ENCODE measurements at places on chromosomes 16 and 17.

DNA sequence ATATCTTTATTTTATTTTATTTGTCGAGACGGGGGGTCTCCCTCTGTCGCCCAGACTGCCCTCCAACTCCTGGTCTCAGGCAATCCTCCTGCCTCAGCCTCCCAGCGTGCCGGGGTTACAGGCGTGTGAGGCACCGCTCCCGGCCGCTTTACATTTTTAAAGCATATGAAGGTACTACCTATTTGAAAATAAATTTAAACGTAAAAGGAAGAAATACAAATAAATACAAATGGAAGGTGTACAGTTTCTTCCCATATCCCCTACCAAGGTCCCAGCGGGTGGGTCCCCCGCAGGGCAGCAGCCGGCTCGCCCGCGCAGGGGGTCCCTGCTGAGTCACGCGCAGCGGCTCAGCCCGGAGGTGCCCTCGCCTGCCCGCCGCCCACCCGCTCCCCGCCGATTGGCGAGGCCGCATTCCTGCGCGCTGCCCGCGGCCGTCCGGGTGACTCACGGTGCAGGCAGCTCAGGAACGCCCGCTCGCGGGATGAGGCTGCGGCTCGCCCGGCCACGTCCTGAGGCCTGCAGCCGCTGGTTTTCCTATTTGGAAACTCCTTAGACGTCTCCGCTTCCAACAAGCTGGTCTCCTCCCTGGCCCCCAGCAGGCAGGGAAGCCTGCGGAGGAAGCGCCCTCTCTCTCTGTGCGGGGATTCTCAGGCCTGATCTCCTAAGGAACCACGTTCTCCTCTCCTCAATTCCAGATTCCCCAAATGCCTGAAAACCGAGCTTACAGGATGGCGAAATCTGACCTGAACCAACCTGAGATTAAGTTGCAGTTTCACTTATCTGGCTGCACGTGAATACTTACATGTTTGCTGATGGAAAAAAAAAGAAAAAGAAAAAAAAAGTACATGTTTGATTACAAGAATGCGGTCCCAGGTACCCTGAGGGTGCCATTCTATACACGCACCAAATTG lies 54.8 kb upstream of the MAP3K14 start:
- peak; percentile 91 for DNase-seq

DNA sequence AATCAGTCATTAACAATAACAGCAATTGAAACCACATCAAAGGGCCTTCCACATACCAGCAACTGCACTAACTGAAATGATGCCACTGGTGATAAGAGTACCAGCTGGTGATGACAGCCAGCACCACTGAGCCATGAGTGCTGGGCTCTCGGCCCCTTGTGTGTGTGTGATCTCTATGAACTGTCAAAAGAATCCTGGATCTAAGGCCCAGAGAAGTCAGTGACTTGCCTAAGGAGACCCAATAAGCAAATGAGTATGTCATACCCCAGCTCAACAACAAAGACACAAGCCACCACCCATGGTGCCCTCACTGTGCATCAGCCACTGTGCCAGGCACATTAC lies 220.9 kb downstream of the ZNF423 start:
- no peak for DNase-seq

DNA sequence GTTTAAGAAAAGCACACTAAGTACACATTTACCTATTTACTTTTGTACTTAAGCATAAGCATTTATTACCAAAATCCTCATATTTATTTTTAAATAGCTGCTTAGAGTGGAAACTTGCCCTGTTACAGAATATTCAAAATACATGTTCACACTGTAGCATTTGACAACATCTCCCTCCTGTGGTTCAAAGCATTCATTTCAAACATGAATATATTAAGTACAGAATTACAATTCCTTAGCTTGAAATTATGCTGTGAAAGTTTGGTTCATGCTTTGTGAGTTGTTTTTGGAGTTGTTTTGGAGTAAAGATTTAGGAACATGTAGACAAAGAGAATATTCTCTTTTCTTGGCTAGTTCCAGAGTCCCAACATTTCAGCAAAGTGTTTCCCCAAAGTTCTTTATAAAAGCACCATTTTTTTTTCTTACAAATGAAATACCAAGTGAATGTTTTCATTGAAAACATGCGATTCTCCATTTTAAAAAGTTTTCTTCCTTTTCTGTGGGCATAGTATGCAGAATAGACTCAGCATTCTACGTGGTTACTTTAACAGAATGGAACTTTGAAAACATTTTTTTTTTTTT lies 33.2 kb downstream of the TUBD1 start:
- no peak for DNase-seq

DNA sequence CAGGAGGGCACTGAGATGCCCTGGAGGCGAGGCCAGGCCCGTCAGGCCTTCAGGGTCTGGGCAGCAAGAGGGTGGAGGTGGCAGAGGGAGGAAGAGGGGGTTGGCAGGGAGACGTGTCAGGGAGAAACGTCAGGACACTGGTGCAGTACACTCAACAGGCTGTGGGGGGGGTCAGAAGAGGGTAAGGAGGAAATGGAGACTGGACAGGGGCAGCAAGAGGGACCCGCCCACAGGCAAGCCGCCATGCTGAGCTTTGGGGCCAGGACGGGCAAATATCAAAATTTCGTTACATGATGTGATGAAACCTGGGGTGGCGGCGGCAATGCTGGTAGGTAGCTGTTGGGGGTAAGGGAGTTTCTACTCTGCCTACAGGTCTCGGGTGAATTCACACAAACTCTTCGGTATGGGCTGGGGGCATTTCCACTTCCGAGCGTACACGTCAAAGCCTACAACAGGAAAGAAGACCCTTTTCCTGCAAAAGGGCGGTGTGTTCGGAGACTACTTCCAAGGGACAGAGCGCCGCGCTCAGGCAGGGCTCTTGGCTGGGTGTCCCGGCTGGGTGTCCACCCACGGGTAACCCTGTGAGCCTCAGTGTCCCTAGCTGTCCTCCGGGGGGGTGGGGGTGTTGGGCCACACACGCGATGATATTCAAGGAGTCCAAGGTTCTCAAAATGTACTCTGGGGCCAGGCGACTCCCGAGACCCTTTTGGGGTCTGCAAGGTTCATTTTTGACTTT lies 43.3 kb upstream of the ATP2A3 start:
- no peak for DNase-seq

GRCh38 chr16:56744996-56745640 lies 15.2 kb downstream of the NUP93 start:
- no peak for DNase-seq

DNA sequence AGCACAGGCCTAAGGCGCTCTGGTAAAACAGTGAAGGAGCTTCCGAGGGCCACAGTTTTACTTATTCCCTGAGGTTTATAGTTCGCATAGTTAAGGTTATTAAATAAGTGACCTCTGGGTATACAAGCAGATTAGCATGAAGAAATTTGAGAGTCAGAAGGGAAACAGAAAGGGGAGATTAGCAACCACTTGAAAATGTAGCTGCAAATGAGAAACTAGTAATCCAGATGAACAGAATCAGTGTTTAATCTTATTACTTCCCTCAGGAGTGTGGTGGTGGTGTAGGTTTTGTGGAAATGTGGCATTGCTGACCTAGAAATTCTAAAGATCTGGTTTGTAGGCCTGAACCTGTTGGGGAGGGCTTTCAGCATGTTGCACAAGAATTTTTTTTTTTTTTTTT lies 130.4 kb downstream of the CCDC182 start:
- no peak for DNase-seq

DNA sequence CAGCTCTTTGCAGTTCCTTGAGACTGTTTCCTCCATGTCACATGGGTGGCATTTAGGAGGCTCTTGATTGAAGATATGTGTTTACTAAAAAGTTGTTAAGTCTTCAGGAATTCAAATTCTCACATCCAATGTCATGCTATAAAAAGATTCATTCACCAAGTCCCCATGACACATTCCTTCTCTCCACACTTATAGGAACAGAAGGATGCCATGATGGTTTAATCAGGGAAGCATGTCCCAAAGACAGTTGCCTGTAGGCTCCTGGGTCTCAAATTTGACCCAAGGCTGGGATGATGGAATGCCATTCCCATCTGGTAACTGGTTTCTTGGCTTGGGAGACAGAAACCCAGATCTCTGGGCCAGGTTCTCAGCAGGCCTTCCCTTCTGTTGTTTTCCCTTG lies 140.6 kb upstream of the SOX9 start:
- DNase-seq: no peak

DNA sequence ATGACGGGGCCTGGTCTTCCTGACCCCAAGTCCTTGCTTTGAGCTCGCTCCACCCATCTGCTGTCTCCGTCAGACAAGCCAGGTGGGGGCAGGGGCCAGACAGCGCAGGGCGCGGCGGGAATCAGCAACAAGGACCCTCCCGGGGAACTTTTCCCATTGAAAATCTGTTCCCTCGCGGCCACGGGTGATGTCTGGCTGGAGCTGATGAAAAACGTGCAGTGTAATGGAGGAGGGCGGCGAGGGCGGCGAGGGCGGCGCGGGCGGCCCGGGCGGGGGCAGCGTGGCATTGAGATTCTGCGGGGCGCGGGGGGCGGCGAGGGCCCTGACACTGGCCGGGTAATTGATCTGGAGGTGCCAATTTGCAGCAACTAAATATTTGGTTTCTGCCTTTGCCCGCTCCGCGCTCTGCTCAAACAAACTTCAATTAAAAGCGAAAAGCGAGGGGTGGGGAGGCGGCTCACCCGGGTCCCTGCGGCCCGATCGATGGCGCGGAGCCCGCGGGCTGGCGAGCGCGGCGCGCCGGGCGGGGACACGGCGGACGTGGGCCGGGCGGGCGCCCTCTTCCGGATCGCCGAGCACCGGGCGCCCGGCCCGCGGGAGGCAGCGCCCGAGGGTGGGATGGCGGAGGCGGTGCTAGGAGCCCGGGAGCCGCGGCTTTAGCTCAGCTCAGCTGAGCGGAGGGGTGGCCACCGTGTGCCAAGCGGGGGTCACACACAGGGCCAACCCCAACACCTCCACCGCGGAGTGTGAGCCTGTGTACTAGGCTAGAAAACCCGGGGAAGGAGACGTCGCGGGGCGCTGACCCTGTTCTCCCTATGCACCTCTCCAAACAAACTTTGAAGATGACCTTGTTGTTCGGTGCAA lies 32.4 kb downstream of the DCAKD start:
- DNase-seq: no peak

DNA sequence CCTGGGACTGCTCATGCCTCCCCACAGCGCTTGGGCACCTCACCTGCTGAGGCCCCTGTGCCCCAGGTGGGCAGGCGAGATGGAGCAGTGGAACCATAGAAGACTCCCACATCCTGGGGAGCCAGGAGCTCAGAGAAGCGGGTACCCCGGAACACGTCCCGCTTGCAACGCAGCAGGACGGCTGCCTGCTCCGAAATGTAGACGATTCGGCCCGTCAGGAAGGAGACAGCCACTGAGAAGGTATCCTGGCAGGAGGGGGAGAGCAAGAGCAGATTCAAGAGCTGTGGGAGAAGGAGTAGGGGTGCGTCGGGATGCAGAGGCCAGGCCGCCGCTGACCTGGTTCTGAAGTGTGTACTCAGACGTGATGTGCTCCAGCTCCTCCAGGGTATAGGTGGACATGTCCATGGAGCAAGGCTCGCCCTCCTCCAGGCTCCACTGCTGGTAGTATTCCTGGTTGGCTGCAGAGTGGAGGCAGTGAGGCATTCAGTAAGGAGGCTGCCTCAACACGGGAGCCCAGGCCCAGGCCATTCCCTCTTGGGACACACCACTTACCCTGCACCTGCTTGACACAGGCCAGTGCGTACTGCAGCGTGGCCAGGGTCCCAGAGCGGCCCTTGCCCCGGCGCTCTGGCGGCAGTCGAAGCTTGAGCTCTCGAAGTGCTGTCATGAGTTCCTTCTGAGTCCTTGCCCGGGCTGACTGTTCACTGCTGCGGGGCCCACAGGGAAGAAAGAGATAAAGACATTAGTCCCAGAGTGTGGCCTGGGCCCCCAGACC lies 2.6 kb downstream of the PER1 start:
- no peak for DNase-seq

DNA sequence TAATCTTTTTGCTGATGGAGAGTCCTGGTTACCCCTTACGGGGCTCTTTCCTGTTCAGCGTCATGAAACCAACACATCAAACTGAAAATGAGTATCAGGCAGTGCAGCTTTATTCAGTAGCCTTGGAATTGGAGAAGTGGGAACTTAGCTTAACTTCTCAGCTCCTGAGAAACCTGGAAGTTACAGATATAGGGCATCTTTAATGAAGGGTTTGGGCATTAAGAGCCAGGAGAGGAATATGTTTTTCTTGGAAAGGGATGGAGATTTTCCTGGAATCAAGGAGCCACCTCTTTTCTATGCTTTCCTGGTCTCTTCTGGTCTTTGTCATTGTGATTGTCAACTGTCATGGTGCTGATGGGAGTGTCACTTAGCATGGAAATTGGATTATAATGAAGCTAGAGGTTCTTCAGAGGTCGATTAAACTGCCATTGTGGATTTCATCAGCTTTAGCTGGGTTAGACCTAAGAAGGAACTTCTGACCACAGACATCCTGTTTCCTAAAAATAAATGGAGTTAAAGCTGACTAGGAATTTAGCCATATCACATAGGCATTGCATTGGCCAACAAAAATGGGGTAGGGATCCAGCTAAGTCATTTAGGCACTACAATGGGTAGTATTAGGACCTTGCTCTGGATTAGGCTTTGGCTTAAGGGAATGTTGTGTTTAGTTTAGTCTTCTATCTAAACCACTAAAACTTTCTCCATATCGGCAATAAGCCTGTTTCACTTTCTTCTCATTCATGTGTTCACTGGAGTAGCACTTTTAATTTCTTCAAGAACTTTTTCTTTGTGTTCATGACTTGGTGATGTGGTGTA lies 186.4 kb downstream of the BCAS3 start:
- peak; percentile 3 for DNase-seq

GRCh38 chr16:70804153-70804733 lies 3.3 kb upstream of the VAC14 start:
- peak; percentile 26 for DNase-seq

- no peak for DNase-seq
These were observed 134.7 kb upstream of the MAF start for GRCh38 chr16:79735271-79735670.

GRCh38 chr17:17096438-17097178 lies 54.4 kb downstream of the MPRIP start:
- no peak for DNase-seq

GRCh38 chr17:81983639-81984373 lies 6.4 kb downstream of the ASPSCR1 start:
- DNase-seq: no peak

DNA sequence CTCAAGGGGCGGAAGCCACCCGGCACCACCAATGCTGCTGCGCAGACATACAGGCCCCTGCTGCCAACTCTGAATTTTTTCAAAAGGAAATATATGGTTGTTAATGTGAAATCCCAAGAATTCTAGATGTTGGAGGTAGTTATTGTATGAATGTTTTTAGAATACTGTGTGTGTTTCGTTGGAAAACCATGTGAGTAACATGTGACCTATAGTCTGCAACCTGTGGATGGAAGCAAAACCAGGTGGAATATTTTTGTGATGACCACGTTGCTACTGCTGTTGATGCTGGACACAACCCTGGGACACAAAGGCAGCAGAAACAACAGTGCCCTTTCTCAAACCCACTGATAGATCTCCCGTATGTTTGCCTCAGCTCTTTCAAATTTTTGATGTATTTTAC lies 376.3 kb upstream of the SALL1 start:
- DNase-seq: no peak

DNA sequence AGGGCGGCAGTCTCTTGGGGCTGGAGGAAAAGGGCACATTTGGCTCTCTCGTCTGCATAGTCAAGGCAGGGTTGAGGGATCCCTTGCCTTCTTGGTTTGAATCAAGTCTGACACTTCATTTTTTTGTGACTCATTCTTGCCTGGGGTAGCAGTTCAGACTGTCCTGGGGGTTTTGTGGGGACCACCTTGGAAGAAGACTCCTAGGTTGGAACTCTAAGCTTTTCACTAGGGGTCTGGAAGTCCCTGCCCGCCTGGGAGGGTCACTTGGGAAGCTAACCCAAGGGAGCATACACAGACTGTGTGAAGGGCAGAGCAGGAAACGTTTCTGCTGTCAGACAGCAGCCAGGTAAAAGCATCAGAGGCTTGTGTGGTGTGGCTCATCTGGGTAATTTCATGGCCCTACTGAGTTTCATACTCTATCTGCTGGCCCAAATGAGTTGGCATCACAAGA lies 11.3 kb downstream of the YPEL2 start:
- no peak for DNase-seq

Measured in BJ (cell line).